Hindlimb muscle (tissue), 1 donor: ENCODE measurements at places on chromosomes 1 and 21. TPM values are rescaled to one million over a fixed set of nuclear protein-coding genes. Genes with fewer than 3 reads are reported as not detected.
A peak's percentile ranks its signal among the peaks of the same experiment; 100 is the strongest.

GRCh38 chr1:172325531-172325930, 95.0 kb upstream of the C1orf105 start:
- peak; percentile 73 for DNase-seq

Gene NHLH1
- 1.5 TPM for polyA plus RNA-seq

Gene OR14K1
- not detected for polyA plus RNA-seq

Gene SLAMF6
- polyA plus RNA-seq, result 0.31 TPM

Gene SLC1A7
- 0.41 TPM for polyA plus RNA-seq

DNA sequence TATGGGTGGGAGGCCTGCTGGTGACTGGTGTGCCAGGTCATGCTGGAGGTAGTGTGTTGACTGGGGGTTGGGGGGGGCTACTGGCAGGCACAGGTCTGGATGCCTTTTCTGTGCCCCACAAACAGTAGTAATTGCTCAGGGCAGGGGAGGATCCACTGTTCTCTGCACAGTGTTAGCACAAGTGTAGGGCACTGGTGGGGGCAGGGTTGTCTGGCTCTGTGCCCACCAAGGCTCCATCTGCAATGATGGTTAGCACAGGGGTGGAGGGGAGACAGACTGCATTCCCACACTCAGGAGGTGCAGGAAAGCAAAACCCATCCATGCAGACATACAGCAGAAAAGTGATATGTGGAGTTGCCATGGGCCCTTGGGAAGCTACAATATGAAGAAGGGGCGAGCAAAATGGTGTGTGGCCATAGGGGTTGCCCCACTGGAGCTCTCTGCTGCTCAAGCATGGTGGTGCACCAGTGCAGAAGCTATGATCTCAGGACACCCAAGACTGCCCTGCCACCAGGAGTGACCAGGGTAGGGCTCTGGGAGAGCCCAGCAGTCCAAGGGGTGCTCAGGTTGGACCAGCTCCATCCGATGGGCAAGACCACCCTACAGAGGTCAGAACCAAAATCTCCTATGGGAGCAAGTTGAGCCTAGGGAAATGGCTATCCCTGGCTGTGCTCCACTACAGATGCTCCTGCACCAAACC, 122.2 kb upstream of the KCTD3 start:
- DNase-seq, result no peak

GRCh38 chr1:164466429-164466828, 92.6 kb upstream of the PBX1 start:
- DNase-seq, result no peak

- DNase-seq, result peak; percentile 80
Observed at GRCh38 chr1:33228935-33229487, 27.3 kb upstream of the ZNF362 start.

Gene HOOK1
- 4.1 TPM for polyA plus RNA-seq

DNA sequence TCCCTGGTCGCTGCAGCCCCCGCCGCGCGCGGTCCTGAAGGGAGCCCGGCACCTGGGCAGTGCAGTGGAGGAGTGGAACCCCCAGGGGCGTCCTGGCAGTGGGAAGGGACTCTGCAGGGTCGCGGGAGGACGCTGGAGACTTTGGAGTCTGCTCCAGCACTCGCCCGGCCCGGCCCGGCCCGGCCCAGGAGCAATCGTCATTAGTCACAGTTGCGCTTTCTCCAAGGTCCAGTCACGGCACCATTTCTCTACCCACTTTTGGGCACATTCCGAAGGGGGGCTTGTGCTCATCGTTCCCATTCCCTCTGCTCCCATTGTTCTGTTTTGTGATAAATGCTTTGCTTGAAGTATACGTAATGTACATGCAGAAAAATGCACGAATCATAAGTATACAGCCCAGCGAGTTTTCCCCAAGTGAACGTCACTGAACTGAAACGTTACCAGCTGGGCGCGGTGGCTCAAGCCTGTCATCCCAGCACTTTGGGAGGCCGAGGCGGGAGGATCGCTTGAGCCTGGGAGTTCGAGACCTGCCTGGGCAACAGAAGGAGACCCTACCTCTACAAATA, 999 bp downstream of the THAP3 start:
- DNase-seq, result peak; percentile 30

DNA sequence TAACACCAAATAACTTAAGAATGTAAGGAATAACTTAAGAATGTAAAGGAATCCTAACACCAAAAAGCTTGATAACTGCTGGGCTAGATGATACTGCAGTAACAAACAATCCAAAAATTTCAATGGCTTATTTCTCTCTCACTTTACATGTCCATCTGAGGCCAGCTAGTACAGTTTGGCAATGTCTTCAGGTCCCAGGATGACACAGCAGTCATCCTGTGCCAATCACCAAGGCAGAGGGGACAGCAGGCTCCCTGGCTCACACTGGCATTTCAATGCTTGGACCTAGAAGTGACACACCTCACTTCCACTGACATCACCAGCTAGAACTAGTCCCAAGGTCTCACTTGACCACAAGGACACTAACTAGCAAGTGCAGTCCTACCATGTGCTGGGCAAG, 15.3 kb downstream of the DNAJC11 start:
- no peak for DNase-seq

- DNase-seq, result no peak
Observed at GRCh38 chr1:61042466-61043009, 39.8 kb upstream of the NFIA start.

Gene RNU1-3
- polyA plus RNA-seq, result not detected

Gene LENEP
- polyA plus RNA-seq, result 0.67 TPM

GRCh38 chr1:2127187-2128145, 67.1 kb downstream of the FAAP20 start:
- no peak for DNase-seq

DNA sequence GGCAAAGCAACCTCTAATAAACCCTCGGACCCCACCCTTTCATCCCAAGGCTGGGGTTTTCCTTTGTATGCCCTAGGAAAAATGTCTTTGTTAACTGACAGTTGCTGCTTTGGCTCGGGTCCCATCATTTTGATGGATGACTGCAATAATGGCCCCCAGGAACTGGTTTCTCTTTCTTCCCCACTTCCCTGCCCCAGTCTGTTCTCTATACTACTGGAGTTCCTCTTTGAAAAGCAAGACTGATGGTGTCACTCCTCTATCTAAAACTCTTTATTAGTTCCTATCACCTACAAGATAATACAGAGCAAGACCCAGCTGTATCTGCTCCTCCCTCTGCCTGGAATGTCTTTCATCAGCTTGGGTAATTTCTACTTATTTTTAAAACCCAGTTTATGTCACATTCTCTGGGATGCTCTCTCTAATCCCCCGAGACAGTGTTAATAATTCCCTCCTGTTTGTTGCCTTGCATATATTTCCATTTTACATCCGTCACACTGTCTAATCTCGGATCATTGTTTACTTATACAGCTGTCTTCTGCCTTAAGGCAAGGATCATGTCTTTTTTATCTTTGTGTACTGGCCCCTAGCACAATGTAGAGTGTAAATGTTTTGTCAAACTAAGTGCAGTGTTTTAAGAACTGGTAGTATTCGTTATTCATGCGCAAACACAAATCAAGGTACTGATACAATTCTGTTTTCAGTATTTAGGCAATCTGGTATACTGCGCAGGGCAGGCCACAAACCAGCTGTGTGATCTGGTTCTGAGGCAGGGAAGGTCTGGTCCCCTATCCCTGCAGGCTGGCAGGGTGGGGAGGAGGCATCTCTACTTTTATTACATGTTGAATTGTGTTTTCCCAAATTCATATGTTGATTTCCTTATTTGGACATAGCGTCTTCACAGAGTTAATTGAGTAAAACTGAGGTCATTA, 16.1 kb downstream of the SLAMF1 start:
- DNase-seq, result no peak

Gene CR2
- polyA plus RNA-seq, result 0.08 TPM

Gene KRTAP12-1
- polyA plus RNA-seq, result not detected

Gene KTI12
- 2.5 TPM for polyA plus RNA-seq

- no peak for DNase-seq
Observed at GRCh38 chr1:242569867-242570266, 45.4 kb upstream of the PLD5 start.

GRCh38 chr1:165635329-165635728, 4.3 kb downstream of the MGST3 start:
- no peak for DNase-seq

DNA sequence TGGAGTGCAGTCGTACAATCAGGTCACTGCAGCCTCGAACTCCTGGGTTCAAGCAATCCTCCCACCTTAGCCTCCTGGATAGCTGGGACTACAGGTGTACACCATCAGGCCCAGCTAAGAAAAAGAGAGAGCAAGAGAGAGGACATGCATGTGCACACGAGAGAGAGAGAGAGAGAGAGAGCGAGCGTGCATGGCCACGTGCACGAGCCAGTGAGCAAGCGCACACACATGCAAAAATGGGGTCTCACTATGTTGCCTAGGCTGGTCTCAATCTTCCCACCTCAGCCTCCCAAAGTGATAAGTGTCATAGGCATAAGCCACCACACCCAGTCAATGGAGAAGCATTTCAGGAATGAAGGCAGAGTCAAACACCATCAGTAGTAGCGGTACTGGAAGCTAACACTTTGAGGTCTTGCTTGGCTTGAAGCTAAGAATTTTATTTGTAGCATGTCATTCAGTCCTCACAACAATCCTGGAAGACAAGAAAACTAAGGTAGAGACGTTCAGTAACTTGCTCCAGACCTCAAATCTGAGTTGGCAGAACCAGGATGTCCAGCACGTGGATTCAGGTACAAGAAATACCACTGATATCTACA, 14.5 kb downstream of the GNB1 start:
- no peak for DNase-seq

Gene CDC42SE1
- polyA plus RNA-seq, result 60.6 TPM

Gene KANK4
- polyA plus RNA-seq, result 9.1 TPM

DNA sequence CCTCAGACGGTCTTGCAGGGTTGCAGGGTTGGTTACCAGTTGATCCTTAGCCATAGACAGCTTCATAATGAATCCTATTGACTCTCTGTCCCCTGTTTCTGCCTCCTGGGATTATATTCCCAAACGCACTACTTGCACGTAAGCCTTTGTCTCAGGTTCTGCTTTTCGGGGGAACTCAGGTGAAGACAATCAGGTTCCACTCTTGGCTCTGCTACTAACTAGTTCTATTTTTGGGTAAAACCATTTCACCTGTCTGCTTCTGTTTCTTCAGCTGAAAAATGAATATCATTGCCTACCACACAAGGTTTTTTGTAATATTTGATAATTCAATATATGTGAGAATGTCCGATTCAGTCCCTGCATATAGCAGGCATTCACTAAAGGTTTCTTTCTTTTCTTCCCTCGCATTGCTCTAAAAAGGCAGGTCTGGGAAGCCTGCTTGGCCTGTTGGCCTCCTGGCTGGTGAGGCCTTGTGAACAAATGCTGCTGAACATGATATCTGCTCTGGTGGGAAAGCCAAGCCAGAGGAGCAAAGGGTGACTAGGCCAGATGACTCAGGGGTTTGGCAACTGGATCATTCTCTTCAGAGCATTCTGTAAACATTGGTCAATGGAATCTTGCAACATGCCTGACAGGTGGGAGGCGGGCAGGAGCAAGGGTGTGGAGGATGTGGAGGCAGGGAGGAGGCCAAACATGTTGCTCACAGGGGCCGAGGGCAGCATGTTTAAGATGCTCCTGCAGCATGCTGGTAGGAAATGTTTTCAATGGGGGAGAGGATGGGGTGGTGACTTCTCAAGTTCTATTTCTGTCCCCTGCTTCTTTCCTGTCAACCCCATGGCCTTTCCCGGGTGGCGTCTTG, 23.8 kb downstream of the IER5 start:
- no peak for DNase-seq

DNA sequence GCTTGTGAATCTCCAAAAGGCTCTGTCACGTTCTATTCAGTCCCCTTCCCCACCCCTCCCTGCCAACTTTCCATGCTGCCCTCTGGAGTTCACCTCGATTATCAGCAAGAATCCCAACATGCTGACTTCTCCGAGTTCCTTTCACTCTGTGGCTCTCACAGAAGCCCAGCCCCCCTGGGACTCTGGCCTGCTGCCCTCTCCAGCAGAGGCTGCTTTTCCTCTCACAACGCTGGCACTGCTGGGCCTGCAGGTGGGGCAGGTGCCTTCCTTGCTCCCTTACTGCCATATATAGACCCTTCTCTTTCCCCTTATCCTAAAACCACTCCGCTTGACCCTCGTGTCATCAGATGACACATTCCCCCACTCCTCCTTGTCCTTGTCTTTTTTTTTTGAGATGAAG, 10.2 kb upstream of the RNF186 start:
- DNase-seq, result no peak

DNA sequence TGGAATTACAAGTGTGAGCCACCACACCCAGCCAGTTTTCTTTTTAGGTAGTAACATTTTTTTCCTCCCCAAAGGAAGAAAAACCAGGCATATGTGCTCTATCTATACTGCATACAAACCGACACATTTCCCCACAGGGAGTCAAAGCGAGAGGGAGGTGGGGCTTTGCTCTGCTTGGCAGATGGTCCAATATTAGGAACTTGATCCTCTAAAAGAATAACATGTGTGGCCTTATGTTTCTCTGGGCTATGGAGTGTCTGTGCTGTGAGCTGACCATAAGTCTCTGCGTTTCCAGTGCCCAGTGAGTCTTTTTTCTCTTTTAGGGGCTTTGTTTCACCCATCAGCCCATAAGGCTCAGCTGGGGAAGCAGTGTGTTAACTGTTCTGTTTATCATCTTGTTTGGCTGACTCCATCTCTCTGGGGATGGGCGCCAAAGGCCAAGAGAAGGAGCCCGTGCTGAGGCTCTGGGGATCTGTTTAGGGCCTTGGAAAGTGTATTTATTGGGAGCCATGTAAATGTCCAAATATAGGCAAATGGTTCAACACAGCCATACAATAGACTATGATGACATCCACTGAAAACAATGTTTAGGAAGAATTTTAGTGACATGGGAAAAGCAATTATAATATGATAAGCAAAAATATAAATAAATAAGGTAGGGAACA, 20.2 kb downstream of the LMOD1 start:
- no peak for DNase-seq

Gene CGN
- polyA plus RNA-seq, result 0.58 TPM

Gene C4BPB
- 0.10 TPM for polyA plus RNA-seq

Gene TMEM269
- 0.79 TPM for polyA plus RNA-seq

DNA sequence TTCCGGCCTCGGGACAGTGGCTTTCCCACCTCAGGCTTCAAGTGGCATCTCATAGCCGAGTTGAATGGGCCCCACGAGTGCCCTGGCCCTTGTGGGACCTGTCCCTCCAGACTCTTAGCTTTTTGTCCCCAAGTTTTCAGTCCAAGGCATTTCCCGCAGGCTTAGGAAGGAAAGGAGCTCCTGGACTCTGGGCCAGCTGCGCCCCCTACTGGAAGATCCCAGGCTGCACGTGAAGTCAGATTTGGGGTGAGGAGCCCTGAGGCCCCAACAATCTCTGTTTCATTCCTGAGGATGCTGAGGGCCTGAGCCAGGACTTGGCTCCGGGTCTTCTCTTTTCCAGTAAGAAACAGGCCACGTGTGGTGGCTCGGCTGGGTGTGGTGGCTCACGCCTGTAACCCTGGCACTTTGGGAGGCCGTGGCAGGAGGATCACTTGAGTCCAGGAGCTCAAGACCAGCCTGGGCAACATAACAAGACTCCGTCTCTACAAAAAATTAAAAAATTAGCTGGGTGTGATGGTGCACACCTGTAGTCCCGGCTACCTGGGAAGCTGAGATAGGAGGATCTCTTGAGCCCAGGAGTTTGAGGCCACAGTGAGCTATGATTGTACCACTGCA, 67.4 kb downstream of the ARHGEF10L start:
- peak; percentile 73 for DNase-seq

- DNase-seq, result no peak
Observed at GRCh38 chr1:115412286-115412685, 74.2 kb upstream of the NGF start.

GRCh38 chr1:180258290-180258689, 28.2 kb downstream of the LHX4 start:
- DNase-seq, result no peak

GRCh38 chr1:21966247-21967000, 10.4 kb upstream of the CELA3B start:
- DNase-seq, result no peak

Gene RASAL2
- polyA plus RNA-seq, result 16.0 TPM

GRCh38 chr1:85245891-85246290, 13.6 kb downstream of the C1orf52 start:
- no peak for DNase-seq

Gene B3GALT5
- polyA plus RNA-seq, result 0.37 TPM
